Stimulated activated CD8-positive, alpha-beta memory T cell treated with anti-CD3 and anti-CD28 coated beads, Interleukin-15, amount 100 ng/mL, for 48 hours (primary cell): ENCODE measurements at places on chromosomes 3 and 15.

GRCh38 chr3:192890347-192891335, 27.0 kb downstream of the MB21D2 start:
- DNase-seq, result no peak

- no peak for DNase-seq
These were observed at the start of gene PRR23C for GRCh38 chr3:139044366-139045210. TSS of gene PRR23C (minus strand) at chr3:139044892. CDS start at chr3:139044620, 272 bp downstream.

GRCh38 chr3:106534206-106534605, 665.4 kb upstream of the CBLB start:
- peak; percentile 44 for DNase-seq

DNA sequence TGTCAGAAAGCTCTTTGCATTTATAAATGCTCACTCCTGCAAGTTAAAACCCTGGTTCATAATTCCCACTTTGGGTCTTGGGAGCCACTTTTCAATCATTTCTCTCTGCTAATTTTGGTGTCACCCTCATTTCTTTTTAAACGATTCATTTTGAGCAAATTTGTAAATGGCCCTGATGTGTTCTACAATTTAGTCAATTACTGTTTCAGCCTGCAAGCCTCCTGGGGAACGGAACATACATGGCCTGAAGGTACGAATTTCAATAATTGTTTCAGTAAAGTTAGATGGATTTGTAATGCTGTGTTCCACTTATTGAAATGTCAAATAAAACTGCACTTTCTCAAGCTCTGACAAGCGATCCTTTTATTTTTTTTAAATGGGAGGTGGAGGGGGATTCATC, 43.2 kb downstream of the MAP2K5 start:
- DNase-seq, result no peak

- no peak for DNase-seq
These were observed 118.9 kb downstream of the ANXA2 start for GRCh38 chr15:60278879-60279278.

DNA sequence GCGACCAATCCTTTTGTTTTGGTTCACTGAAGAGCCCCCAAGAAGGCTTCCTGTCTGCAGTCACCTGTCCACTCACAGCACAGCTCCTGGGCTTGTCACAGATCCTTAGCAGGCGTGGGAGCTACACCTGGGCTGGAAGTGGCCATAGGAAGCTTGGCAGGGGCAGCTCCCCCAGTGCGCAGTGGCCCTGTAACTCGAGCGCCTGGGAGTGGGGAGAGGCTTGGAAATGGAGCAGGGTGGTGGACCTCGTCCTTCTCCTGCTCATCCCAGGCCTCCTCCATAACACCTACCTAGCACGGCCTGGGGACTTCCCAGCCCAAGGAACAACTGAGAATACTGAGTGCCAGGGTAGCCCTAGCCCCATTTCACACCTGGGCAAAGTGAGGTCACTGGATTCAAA, 19.3 kb upstream of the TGM5 start:
- no peak for DNase-seq

- DNase-seq, result peak; percentile 11
These were observed 16.1 kb downstream of the POU1F1 start for GRCh38 chr3:87260270-87260669.

- no peak for DNase-seq
These were observed 92.7 kb upstream of the RARB start for GRCh38 chr3:25335356-25335755.

DNA sequence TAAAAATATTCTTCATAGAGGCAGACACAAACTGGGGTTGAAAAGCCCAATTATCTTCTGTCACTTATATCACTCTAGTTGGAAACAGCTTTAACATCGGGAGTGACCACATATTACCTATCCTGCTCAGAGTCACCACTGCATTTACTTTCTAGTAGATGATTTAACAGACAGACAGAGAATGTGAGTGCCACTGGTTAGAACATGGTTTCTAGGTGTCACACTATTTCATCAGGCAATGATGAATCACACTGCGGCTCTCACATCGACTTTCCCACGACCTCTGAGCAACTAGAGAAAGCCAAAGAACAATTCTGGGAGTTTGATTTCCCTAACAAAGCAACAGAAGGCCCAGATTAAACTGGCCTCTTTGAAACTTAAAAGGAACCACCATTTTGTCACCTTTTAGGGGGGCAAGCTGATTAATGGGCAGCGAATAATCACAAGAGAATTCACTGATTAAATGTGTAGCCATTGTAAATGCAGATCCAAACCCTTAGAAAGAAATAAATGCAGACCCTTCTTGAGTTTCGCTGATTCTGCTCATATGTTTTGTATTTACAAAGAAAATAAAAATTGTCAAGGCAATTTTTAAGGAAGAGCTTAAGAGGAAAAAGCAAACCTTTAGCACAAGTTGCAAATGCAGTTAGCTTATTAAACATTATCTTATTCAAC, 112.6 kb upstream of the KBTBD8 start:
- DNase-seq, result no peak

- DNase-seq, result no peak
These were observed 368.9 kb upstream of the PLSCR5 start for GRCh38 chr3:146974001-146974400.

DNA sequence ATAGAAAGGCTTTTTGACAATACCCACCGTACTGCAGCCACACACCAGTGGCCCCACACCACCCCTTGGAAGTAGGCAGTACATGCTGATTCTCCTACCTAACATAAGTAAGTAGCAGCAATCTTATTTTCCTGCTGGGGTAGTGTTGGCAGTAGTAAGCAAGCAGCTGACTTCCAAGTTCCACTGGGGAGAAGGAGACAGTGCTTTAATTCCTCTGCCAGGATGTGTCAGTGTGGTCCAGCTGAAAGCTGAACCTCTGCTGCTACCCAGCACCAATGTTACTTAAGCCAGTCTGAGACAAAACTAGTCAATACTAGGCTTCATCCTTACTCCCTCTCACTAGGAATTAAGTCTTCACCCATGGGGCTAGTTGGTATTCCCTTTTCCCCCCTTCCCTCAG, 74.7 kb downstream of the DZIP3 start:
- DNase-seq, result no peak

- DNase-seq, result no peak
These were observed 208.9 kb upstream of the TPM1 start for GRCh38 chr15:62833646-62834045.

GRCh38 chr3:5082789-5083115, 39.3 kb upstream of the ARL8B start:
- no peak for DNase-seq

DNA sequence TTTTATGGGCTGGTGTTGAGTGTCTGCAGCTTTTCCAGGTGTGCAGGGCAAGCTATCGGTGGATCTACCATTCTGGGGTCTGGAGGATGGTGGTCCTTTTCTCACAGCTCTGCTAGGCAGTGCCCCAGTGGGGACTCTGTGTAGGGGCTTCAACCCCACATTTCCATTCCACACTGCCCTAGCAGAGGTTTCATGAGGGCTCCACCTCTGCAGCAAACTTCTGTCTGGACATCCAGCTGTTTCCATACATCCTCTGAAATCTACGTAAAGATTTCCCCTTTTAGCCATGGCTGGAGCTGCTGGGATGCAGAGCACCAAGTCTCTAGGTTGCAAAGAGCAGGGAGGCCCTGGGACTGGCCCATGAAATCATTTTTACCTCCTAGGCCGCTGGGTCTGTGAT, 11.6 kb downstream of the RFX7 start:
- no peak for DNase-seq

DNA sequence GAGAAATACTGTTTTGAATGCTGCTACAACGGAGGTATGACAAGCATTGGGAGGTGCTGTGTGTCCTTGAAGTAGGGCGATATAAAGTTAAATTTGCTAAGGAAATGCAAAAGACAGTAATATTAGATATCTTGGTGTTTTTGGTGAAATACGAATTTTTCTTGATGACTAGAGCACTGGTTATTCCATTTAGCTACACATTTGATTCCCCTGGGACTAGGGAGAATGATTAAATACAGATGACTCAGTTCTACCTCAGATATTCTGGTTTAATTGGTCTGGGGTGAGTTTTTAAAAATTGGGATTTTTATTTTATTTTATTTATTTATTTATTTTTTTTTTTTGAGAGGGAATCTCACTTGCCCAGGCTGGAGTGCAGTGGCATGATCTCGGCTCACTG, 18.7 kb upstream of the GADL1 start:
- DNase-seq, result no peak

DNA sequence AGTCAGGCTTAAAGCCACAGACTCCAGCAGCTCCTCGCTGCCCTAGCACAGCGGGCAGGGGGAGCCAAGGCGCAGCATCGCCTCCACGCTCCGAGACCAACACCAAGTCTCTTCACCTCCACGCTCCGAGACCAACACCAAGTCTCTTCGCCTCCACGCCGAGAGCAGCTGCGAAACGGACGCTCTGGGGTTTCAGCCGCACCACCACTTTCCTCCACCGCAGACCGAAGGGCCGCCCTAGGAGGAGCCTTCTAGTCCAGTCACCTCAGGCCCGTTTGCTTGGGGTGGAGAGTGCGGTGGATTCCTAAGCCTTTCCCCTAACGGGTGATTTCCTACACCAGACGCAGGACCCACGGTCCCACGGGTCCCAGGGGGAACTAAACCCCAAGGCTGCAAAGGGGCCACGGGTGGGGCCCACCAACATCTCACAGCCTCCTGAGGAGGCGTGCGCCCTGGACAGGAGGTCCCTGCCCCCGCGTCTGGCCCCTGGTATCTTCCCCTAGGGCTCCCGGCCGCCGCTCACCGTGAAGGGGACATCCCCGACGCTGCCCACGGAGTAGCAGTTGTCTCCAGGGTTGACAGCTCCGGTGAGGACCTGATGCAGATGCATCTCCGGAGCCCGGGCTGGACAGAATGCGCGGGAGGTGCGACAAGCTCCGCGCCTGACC, 501 bp downstream of the DMXL2 start:
- peak; percentile 12 for DNase-seq

DNA sequence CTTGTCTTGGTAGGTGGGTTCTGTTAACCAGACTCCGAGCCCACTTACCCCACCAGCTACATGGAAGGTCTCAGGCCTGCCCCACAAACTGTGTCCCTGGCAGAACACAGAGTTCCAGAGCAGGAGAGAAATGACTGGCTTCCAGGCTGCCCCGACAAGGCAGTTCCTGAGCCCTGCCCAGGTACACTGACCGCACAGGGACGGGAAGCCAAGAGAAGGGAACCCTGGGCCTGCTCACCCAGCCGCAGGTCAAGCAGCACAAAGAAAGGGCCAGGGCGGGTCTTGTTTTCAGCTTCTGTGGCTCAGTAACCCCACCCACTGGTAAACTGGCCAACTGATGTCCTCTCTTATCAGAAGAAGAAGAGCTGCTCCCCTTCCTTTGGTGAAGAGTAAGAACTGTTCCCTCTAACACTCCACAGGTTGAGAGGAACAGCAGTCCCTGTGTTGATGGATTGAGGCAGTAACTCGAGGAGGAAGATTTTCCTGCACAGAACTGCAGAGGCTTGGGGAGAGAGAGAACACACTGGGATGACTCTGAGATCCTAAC, 68.4 kb downstream of the CRTC3 start:
- DNase-seq, result no peak

GRCh38 chr3:186590580-186591295, 20.2 kb downstream of the DNAJB11 start:
- DNase-seq, result no peak

DNA sequence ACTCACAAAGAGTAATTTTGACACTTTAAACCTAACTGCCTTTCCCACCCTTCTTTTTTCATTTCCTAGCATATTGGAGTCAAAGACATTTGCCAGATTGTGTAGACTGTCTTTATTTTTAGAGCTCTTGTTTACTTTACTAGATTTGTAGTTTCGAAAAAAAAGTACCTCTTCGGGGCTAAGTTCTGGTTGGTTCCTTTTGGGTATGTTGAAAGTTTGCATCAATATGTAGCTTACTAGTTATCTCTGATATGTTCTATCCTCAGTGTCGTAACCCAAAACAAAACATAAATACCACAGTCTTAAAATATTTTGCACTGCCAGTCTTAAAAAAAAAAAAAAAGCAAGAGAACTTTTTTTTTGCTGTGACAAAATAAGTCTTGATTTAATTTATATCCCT, 52.2 kb downstream of the REC114 start:
- DNase-seq, result no peak

GRCh38 chr15:41017066-41017735, 63.9 kb downstream of the CHAC1 start:
- no peak for DNase-seq

- DNase-seq, result no peak
These were observed 184.1 kb upstream of the TLE3 start for GRCh38 chr15:70281811-70282307.

DNA sequence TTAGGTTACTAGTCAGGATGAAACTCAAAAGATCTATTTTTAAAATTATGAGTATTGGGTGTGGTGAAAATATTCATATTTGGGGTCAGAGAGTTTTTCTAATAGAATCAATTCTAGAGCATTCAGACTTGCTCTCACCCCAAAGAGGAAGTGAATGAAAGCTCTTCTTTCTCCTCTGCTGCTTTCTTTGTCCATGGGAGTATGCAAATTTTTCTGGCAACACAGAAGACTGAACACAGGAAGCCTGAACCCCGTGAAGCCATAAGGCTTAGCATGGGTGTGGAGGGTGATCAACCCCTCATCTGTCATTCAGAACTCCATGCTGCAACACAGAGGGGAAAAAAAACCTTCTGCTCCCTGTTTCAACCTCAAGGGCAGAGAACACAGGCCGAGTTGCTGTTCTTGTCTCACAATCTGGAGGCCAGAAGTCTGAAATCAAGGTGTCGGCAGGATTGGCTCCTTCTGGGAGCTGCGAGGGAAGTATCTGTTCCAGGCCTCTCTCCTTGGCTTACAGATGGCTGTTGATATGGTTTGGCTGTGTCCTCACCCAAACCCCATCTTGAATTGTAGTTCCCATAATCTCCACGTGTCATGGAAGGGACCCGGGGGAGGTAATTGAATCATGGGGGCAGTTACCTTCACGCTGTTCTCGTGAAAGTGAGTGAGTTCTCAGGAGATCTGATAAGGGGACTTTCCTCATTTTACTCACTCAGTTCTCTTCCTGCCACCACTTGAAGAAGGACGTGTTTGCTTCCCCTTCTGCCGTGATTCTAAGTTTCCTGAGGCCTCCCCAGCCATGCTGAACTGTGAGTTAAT, 33.7 kb upstream of the CD47 start:
- DNase-seq, result peak; percentile 56

DNA sequence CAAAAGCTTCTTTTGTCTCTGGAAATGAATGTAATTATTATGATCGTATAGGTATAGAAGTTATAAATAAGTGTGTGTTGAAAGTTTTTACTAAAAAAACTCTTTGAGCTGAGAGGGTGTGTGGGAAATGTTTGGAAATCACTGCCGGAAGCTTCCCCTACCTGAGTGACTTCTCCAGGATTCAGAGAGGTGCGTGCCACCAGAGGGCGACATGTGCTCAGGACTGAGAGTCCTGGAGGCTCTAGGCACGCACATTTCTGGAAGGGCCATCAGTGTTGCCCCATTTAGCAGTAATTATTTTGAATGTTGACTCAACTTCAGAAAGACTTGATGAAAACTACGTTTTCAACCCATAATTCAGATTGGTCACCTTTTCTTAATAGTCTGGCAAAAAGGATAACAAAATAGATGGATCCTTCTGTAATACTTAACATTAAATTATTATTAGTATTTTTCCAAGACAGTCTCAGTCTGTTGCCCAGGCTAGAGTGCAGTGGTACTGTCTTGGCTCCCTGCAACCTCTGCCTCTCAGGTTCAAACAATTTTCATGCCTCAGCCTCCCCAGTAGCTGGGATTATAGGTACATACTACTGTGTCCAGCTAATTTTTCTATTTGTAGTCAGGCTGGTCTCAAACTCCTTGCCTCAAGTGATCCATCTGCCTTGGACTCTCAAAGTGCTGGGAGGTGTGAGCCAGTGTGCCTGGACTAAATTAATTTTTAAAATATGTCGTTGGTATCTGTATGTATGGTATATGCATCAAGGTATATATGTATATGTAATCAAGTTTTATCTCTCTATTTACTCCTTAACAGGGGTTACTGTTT, 34.5 kb downstream of the GPR171 start:
- peak; percentile 66 for DNase-seq
